ENCODE measurements at places on chromosomes 7 and 10. TPM values are rescaled to one million over a fixed set of nuclear protein-coding genes. Genes with fewer than 3 reads are reported as not detected.

The ANXA8L1 gene
- not detected for total RNA-seq

The SNCG gene
- total RNA-seq, result 41.3 TPM

The AGR3 gene
- total RNA-seq, result 20.3 TPM

The TACC2 gene
- 81.0 TPM for total RNA-seq

The IQUB gene
- 6.9 TPM for total RNA-seq

The IRF5 gene
- 27.1 TPM for total RNA-seq

The UTF1 gene
- not detected for total RNA-seq

The CYP2E1 gene
- 2.9 TPM for total RNA-seq

The PNLIPRP1 gene
- not detected for total RNA-seq

The TAS2R41 gene
- total RNA-seq, result not detected

The HELLS gene
- 13.5 TPM for total RNA-seq

The PTCD1 gene
- 5.4 TPM for total RNA-seq

The MRPS16 gene
- total RNA-seq, result 82.9 TPM

The MKI67 gene
- 2.4 TPM for total RNA-seq

The NEUROG3 gene
- not detected for total RNA-seq

The PNLIP gene
- total RNA-seq, result not detected

The GPR15LG gene
- total RNA-seq, result 0.44 TPM

The EIF3A gene
- 95.6 TPM for total RNA-seq

The C7orf33 gene
- not detected for total RNA-seq

The ZPBP gene
- 0.22 TPM for total RNA-seq

The GFRA1 gene
- 22.3 TPM for total RNA-seq

The ANKRD30A gene
- not detected for total RNA-seq

The NT5C2 gene
- total RNA-seq, result 91.7 TPM

The CPN1 gene
- not detected for total RNA-seq

The MUC12 gene
- total RNA-seq, result 3.8 TPM

The CREB5 gene
- 27.2 TPM for total RNA-seq

The CHST15 gene
- total RNA-seq, result 39.7 TPM

The TAS2R4 gene
- total RNA-seq, result 2.5 TPM

The TBXAS1 gene
- total RNA-seq, result 33.6 TPM

The ZNF438 gene
- total RNA-seq, result 9.9 TPM
